Fibroblast of lung (primary cell): ENCODE measurements at places on chromosomes 2 and 18.

- no peak for DNase-seq
Observed at GRCh38 chr2:70385204-70385603, 83.3 kb upstream of the FAM136A start.

GRCh38 chr2:216057688-216058193 lies 23.9 kb downstream of the PECR start:
- peak; percentile 96 for DNase-seq

- DNase-seq: no peak
Observed at GRCh38 chr18:76453932-76454331, 41.1 kb downstream of the ZNF516 start.

DNA sequence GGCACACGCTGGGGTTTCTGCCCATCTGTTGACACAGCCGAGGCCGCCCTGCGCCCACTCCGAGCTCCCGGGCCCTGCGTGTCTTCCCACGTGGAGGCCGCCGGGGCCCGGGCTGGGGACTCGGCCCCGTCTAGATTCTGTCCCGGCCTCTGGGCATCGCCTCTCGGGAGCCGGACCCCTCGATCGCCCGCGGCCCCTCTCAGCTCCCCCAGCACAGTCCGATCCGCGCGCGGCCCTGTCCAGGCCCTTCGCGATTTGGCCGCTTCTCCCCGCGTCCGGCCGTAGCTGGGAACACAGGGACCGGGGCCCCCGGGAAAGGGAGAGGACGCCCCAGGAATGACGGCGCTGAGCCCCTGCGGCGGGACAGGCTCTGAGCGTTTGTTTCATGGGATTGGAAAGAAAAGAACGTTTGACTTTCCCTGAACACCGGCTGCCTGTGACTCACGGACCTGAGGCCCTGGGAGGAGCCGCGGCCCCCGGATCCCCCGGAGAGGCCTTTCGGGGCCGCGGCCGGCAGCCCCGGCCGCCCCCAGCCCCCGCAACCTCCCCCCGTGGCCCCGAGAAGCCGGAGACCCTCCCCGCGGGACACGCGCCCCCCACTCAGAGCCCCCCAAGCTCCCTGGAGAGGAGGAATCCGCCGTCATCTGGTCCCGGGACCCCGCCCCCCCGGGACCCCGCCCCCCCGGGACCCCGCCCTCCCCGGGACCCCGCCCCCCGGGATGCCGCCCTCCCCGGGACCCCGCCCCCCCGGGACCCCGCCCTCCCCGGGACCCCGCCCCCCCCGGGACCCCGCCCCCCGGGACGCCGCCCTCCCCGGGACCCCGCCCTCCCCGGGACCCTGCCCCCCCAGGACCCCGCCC lies 62.7 kb upstream of the CTDP1 start:
- DNase-seq: peak; percentile 55

- no peak for DNase-seq
Observed at GRCh38 chr18:8034674-8035073, 467.6 kb downstream of the PTPRM start.

DNA sequence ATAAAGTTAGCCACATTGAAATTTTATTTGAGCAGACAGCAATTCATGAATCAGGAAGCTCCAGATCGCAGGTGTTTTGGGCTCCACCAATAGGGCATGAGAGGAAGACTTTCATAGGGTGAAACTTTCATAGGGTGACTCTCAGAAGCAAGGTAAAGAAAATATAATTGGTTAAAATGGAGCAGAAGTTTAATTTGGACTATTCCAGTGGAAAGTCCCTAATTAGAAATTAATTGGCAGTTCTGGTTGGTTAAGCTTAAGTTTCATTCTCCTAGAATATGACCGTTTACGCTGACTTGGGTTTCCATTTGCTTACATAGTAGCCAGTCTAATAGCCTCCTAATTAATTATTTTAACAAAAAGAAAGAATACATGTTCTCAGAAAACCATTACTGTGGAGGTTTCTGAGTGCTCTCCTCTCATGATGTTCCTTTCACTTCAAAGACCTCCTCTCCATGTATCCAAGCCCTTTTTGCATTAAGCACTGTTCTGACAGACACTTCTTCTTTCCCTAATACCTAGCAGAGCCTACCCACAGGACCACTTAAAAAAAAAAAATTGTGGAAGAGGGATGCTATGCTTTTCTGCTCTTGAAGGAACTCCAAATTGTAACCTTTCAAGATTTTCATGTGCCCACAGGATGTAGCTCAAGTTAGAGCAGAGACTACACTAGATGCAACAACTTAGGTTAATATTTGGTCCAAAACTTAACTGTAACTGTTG lies 99.1 kb downstream of the MREG start:
- DNase-seq: no peak

DNA sequence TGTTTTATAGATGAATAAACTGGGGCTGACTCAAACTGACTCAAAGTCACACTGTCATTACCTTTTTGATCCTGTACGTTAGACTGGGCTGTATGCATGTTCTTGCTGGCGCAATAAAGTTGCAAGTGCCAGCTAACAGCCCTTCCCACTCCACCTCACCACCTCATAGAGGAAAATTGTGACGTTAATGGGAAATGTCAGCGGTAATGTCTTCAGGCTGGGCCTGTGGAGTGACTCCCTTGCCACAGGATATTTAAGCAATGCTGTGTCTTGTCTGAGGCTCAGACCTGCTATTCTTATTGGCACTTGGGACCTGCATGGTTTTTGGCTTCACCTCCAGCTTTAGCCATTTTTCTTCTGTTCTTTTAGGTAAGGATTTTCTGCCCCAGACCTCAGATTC lies 25.2 kb upstream of the CASP10 start:
- peak; percentile 30 for DNase-seq

- no peak for DNase-seq
Observed at GRCh38 chr18:21915546-21915945, 175.0 kb downstream of the MIB1 start.

DNA sequence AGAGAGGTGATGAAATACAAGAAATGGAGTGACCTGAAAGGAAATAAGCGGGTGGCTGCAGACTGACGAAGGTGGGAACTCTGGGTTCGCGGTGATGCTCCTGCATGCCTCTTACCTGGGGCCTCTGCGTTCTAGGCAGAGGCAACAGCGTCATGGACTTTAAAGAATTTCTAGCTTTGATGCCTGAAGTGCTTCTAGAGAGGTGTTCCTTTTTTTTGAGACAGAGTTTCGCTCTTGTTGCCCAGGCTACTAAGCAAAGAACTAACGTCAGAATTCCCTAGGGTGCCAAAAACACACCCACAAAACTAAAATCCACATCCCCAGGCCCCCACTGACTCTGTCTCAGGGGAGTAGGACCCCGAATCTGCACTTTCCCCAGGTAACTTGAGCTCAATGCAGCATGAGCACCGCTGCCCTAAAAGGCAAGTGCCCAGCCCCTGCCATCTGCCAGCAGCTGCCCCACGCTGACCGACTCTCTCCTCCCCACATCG lies 110.5 kb upstream of the ID2 start:
- no peak for DNase-seq

GRCh38 chr18:12882453-12883371 lies 1.3 kb downstream of the PTPN2 start:
- DNase-seq: peak; percentile 30

- no peak for DNase-seq
Observed at GRCh38 chr18:71846716-71847115, 697.4 kb downstream of the CBLN2 start.

GRCh38 chr2:209986415-209986814 lies 16.0 kb upstream of the RPE start:
- no peak for DNase-seq

DNA sequence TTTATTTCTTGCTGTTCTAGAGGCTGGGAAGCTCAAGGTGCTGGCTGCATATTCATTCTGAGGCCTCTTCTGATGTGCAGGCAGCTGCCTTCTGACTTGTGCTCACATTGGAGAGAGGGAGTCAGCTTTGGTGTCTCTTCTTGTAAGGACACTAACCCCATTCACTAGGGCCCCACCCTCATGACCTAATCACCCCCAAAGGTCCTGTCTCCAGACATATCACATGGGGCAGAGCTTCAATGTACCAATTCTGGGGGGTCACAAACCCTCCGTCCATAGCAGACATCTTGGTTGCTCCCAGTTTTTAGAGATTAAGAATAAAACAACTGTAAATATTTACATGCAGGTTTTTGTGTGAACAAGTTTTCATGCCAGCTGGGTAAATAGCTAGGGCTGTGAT lies 109.1 kb downstream of the RTP5 start:
- DNase-seq: no peak

DNA sequence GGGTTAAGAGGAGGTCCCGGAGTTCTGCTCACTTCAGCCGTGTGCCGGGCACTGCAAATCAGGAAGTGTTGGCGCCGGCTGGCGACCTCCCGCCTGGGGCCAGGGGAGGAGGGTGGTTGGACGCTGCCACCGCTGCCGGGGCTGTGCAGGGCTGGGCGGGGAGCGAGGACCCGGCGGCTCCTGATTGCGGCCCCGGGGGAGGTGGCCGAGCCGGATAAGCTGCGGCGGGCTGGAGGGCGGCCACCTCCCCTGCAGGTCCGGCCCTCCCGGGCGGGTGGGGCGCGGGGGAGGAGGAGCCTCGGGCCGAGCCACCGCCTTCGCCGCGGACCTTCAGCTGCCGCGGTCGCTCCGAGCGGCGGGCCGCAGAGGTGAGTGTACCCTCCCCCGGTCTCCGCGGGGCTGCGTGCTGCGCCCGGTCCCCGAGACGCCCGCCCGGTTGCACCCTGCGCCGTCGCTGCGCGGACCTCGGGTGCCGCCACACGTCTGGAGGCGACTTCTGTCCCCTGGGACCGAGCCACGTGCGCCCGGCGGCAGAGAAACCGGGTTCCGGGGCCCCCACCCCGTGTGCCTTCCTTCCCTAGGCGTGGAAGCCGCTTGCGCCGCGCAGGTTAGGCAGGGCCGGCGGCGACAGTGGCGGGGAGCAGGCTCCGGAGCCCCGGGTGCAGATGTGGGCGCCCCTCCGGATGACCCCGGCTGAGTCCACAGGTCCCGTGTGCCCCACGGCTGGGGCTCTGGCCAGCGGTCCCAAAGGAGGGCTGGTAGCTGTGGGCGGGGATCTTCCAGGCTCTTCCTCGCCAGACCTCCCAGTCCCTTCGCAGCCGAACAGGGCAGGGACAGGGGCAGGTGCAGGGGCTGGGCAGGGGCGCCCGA lies at the start of gene STEAP3:
Gene STEAP3, plus strand, starts transcription at position 314 of the 870 bp plus-strand sequence. CDS start 7,179 bp downstream, outside the sequence.
- DNase-seq: peak; percentile 43

GRCh38 chr2:1907849-1908533 lies 163.7 kb upstream of the PXDN start:
- DNase-seq: no peak

DNA sequence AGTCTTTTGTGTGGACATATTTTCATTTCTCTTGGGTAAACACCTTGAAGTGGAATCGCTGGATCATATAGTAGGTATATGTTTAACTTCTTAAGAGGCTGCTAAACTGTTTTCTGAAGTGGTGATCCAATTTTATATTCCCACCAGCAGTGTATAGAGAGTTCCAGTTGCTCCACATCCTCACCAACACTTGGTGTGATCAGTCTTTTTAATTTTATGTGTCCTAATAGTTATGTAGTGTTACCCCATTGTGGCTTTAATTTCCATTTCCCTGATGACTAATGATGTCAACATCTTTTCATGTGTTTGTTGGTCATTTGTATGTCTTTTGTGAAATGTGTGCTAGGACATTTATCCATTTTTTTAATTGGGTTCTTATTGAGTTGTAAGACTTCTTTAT lies 56.9 kb downstream of the DGKD start:
- no peak for DNase-seq

DNA sequence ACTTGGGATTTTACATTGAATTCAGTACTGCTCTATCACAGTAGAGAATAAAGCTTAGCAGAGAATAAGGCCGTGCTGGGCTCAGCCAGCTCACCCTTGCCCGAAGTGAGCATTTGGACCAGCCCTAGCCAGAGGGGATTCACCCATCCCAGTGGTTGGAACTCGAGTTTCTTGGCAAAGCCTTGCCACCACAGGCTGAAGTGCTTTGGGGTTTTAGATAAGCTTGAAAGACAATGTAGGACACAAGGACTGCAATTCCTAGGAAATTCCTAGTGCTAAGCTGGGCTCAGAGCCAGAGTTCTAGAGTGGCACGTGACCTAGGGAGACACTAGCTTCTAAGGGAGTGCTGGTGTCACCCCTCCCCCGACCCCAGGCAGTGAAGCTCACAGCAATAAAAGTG lies 28.0 kb downstream of the SERPINB11 start:
- DNase-seq: no peak

DNA sequence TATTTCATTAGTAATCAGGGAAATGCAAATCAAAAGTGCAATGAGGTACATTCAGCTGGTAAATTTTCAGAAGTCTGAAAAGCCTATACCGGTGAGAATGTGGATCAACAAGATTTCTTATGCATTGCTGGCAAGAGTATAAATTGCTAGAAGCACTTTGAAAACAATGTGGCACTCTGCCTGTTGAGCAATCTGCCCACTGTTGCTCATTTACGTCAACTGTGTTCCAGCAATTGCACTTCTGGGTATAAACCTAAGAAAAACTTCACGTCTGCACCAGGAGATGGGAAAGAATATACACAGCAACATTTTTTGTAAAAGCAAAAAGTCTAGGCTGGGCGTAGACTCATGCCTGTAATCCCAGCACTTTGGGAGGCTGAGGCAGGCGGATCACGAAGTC lies 40.8 kb downstream of the MTERF4 start:
- no peak for DNase-seq

- DNase-seq: peak; percentile 54
Observed at GRCh38 chr18:58128381-58129374, 84.7 kb downstream of the NEDD4L start.

- DNase-seq: no peak
Observed at GRCh38 chr2:119483896-119484718, 40.2 kb downstream of the SCTR start.

- no peak for DNase-seq
Observed at GRCh38 chr2:236261452-236261851, 2.8 kb downstream of the ASB18 start.

DNA sequence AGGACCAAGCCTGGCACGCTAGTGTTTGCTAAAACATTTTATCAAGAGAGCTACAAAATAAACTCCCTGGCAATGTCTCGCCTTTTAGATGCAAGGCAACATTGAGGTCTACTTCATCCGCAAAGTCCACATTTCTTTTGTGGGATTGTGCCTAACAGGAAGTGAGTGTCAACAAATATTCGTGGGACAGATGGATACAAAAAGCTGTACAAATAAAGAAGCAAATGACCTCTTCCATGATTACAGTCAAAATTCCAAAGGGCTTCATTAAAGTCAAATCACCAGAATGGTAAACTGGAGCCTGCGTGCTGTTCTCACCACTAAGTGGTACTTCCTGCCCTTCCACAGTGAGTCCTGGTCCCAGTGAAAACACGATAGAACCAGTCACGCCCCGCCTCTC lies 40.4 kb downstream of the L3MBTL4 start:
- no peak for DNase-seq

- DNase-seq: no peak
Observed at GRCh38 chr2:112962308-112963175, 15.3 kb upstream of the IL36G start.

- no peak for DNase-seq
Observed at GRCh38 chr2:203797276-203797675, 70.3 kb upstream of the CTLA4 start.

DNA sequence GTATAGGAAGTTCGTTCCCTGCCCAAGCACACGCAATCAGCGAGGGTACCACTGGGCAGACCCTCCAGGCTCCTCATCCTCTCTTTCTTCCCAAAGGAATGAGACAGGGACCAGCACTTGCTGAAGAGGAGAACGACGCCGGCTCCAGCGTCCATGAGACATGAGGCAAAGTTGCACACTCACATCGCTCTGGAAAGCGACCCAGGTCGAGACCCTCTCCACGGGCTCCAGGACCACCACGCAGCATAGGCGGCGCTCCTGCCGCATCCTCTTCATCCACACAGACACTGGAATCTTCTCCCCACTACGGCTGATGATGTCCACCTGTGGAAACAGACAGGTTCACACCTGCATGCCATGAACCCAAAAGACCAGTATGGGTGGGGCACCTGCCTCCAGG lies 10.8 kb downstream of the PASK start:
- DNase-seq: no peak

- no peak for DNase-seq
Observed at GRCh38 chr2:36528766-36529392, 69.1 kb downstream of the FEZ2 start.

- DNase-seq: no peak
Observed at GRCh38 chr18:25813110-25813509, 277.3 kb downstream of the SS18 start.
